ENCODE measurements at places on chromosomes 11 and 22.

DNA sequence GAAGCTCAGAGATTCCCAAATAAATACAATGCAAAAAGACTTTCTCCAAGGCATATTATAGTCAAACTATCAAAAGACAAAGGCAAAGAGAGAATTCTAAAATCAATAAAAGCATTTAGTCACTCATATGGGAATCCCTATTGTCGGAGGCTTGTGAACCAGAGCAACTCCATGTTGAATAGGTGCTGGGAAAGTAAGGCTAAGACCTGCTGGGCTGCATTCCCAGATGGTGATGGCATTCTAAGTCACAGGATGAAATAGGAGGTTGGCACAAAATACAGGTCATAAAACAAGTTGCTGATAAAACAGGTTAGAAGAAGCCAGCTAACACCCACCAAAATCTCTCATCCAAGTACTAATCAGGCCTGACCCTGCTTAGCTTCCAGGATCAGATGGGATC is 84.5 kb downstream of the JRKL start:
- no peak for DNase-seq

DNA sequence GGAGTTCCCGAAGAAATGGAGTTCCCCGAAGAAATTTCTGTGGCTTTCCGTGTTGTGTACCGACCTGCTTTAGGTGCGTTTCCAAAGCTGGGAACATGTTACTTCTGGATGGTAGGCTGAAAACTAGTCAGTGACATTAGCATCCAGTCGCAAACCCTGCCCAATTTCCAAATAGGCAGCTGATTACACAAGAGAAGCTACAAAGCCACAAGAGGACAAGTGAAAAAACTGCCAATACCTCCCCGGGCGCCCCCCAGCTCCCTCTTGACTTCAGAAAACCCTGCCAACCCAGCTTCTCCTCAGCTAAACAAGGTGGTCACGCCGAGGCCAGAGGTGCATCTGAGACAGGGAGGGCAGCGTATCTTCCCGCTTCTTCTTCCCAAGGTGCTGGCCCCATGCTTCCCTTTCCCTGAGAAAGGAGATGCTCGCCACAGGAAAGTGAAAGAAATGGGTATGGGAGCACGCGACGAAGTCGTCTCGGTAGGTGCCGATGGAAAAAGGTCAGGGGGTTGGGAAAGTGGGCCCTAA is 551 bp downstream of the AGBL2 start:
- DNase-seq = no peak

GRCh38 chr11:126159719-126160344 is 51.6 kb downstream of the RPUSD4 start:
- DNase-seq = no peak

DNA sequence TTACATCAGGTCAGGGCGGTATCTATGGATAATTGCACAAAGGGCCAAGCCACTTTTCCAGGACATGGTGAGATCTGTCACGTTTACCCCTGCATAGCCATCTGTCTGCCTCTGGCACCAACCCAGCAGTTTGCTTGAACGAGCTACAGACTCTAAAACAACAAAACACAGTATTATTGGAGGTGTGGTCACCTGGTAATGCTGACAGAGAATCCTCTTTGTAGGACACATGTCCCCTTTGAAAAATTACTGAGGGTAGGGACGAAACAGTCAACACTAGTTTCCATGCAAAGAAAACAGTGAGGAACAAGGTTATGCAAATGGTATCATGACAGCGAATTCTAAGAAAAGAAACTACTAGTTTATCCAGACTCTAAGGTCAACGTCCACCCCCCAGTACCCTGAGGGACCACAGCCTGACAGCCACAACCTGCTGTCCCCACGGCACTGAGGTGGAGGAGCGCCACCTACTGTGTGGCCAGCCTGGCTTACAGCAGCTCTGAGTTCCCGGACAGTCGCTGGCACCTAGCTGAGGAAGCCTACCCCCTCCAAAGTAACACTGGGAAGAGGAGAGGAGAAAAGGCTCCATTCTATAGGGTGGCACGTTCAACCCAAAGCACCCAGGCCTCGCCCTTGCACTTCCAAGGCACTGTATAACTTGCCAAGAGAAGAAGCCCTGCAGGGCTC is 117.4 kb upstream of the BID start:
- no peak for DNase-seq

GRCh38 chr22:36872084-36872483 is 11.3 kb downstream of the NCF4 start:
- no peak for DNase-seq

DNA sequence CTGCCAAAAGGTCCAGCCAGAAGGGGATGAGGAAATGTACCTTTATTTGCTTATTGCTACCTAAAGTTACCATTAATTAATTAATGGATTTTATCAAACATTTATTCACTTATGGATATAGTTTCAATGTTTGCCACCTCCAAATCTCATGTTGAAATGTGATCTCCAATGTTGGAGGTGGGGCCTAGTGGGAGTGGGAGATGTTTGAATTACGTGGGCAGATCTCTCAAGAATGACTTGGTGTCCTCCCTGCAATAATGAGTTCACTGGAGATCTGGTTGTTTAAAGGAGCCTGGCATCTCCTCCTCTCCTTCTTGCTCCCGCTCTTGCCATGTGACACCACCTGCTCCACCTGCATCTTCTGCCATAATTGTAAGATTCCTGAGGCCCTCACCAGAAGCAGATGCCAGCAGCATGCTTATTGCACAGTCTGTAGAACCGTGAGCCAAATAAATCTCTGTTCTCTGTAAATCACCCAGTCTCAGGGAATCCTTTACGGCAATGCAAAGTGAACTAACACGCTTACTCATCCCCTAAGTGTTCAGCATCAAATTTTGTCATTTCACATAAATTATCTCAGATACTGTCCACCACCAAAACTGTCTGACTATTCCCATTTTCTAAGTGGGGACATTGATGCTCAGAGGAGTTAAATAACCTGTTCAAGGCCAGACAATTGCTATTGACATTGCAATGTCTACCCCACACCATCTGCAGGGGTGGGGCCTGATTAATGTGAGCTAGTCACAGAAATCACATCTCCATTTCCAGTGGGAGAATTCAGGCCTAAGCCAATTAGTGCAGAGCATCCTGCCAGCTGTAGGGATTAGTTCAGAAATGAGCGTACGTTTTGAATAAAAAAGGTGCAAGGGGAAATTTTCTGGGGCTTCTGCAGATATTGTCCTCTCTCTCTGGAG is 51.6 kb upstream of the SYN3 start:
- no peak for DNase-seq

DNA sequence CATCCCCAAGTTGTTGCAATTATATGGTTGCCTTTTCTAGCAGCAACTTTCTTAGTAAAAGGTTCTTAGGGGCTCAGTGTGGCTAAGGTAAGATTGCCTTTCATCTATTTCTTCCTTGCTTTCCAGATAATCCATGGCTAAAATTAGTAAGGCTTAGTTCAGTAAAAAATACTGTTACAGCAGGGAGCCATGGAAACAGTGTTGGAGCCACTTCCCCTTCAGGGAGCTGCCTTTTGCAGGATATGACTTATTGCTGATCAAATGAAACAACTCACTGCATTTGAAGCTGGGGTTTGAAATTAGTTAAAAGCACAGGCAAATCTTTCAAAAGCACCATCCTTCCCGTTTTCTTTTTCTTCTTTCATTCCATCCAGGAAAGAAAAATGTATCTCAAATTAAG is 184.3 kb downstream of the C11orf87 start:
- DNase-seq = no peak

DNA sequence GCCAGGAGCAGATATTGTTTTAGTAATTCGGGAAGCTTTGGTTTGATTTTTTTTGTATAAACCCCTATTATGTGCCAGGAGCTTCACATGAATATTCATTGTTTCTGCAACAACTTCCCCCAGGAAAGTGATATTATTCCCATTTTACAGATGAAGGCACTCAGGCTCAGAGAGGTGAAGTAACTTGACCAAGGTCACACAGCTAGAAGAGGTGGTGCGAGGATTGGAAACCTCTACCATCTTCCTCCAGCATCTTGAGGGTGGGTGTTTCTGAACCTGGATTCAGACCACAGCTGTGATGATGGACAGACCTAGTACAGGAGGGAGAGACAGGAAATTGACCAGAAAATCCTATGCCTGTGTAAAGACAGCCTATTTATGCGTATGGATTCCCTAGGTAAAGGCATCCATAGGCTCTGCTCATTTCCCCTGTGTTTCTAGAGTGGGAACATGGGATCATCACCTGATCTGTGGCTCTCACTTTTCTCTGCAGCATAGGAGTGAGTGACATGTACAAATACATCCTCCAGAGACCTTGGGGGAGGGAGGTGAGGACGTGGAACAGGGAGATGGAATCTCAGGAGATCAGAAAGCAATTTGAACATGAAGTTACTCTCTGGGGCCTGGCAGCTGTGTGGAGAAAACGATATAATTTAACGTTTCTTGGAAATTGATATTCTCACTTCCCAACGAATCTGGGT is 81.4 kb downstream of the TSPAN18 start:
- DNase-seq = no peak

GRCh38 chr11:12786891-12787290 is 112.7 kb downstream of the TEAD1 start:
- no peak for DNase-seq

GRCh38 chr11:75441804-75442132 is 8.8 kb upstream of the KLHL35 start:
- DNase-seq = no peak

- DNase-seq = no peak
Observed at GRCh38 chr11:118135051-118135795, 17.4 kb downstream of the SCN4B start.

All from stimulated activated CD4-positive, alpha-beta T cell treated with anti-CD3 and anti-CD28 coated beads, TNF-alpha, amount 100 ng/mL, for 48 hours (primary cell).